ENCODE measurements at places on chromosomes 5 and 9. TPM values are rescaled to one million over a fixed set of nuclear protein-coding genes. Genes with fewer than 3 reads are reported as not detected.

PCDHA9 gene
- total RNA-seq = 1.4 TPM

CER1 gene
- total RNA-seq = 0.32 TPM

PIP5K1B gene
- total RNA-seq = 5.9 TPM

BTNL3 gene
- total RNA-seq = not detected

BSPRY gene
- total RNA-seq = not detected

LTC4S gene
- total RNA-seq = 2.4 TPM

C9orf72 gene
- total RNA-seq = 32.9 TPM

REXO4 gene
- 35.4 TPM for total RNA-seq

SCGB3A2 gene
- not detected for total RNA-seq

FYB1 gene
- not detected for total RNA-seq

ISL1 gene
- total RNA-seq = 9.8 TPM

TMC1 gene
- 0.33 TPM for total RNA-seq

GRCh38 chr9:84490206-84490841 lies 149.8 kb upstream of the SLC28A3 start:
- no peak overlapping the region for H3K27ac ChIP-seq
- no peak overlapping the region for H3K4me3 ChIP-seq
- no peaks in the 10 kb centered on the region for H3K27me3 ChIP-seq
- H3K4me1 ChIP-seq = no peaks in the 10 kb centered on the region

DNA sequence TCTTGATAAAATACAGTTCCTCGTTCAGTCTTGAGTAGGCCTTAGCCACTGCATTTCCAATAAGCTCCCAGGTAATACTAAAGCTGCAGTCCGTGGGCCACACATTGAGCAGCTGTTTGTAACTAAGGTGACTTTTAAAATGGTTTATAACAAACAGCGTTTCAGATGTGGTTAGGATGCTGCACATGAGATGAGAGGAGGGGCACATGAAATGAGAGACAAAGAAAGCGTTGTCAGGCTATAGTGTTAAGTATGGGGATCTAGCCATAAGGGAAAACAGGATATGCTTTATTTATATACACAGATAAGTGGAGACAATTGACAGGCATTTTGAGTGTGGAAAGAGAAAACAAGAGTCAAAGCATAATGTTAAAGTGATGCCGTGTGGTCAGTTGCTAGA lies 89.9 kb downstream of the PAM start:
- peaks cover 5% of the 10 kb centered on the region for H3K36me3 ChIP-seq
- H3K4me3 ChIP-seq = no peak overlapping the region
- H3K27ac ChIP-seq = no peak overlapping the region
- no peak for DNase-seq
- H3K27me3 ChIP-seq = no peaks in the 10 kb centered on the region
- H3K4me1 ChIP-seq = peaks cover 8% of the 10 kb centered on the region

- DNase-seq = no peak
- H3K4me1 ChIP-seq = peaks cover 15% of the 10 kb centered on the region
- H3K27ac ChIP-seq = no peak overlapping the region
- H3K4me3 ChIP-seq = no peak overlapping the region
Measured at GRCh38 chr9:6780690-6781089, 22.9 kb downstream of the KDM4C start.

DNA sequence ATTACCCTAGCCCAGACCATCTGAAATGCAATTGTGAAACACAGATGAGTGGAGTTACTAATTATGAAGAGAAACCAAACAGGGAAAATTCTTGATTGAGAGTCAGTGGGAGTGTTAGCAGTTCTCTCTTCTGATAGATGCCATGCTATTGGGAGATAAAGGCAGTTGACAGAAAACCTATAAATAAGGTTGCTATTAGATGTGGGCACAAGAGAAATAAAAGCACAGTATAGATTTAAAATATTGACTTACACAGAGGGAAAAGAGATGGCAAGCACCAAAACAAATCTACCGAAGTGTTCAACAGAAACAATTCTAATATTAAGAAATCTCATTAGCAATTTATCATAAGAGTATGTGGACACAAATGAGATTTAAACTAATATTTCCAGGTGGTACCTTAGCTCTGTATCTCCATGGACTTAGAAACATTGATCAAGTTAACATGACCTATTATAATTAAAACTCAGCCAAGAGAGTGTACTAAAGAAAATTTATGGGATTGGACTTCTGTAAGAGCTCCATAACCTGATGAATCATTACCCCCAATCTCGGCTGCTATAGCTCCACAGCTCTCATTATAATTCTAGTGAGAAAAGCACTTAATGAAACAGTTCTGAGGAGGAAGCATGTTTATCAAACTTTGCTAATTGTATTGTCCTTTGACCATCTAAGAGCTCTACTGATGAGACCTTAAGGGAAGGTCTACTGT lies 665.0 kb upstream of the RIOK2 start:
- no peak overlapping the region for H3K27ac ChIP-seq
- no peaks in the 10 kb centered on the region for H3K4me1 ChIP-seq
- H3K27me3 ChIP-seq = no peaks in the 10 kb centered on the region
- no peaks in the 10 kb centered on the region for H3K36me3 ChIP-seq
- H3K4me3 ChIP-seq = no peak overlapping the region
- DNase-seq = no peak

DNA sequence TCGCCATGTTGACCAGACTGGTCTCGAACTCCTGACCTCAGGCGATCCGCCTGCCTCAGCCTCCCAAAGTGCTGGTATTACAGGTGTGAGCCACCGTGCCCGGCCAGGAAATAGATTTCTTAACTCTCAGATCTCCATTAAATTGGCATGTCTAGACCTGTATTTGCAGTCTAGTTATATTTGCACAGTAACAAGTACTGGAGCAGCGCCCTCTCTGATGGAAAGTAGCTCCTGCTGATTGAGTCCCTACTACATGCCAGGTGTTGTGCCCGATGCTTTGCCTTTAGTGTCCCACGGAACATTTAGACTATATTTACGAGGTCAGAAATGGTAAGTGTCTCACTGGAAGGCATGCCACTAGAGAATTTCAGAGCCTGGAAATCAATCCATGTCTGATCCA lies 15.8 kb upstream of the TMED9 start:
- H3K27ac ChIP-seq = no peak overlapping the region
- no peak overlapping the region for H3K4me3 ChIP-seq

DNA sequence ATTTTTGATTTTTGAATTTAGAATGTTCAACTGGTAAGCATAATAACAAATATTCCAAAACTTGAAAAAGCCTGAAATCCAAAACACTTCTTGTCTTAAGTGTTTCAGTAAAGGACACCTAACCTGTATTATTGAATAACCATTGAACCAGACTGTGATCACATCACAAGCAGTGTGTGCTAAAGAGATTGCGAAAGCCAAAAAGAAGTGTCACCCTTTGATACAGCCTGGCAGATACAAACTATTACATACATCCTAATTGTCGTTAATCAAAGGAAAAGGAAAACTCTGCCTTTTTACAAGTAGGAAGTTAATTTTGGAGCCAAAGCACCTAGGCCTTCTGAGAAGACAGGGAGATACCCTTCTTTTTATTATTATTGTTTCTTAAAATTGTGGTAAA lies 8.4 kb upstream of the FAM120AOS start:
- no peaks in the 10 kb centered on the region for H3K27me3 ChIP-seq
- H3K4me3 ChIP-seq = no peak overlapping the region
- no peak overlapping the region for H3K27ac ChIP-seq
- H3K4me1 ChIP-seq = peaks cover 50% of the 10 kb centered on the region
- H3K36me3 ChIP-seq = no peaks in the 10 kb centered on the region

- no peak overlapping the region for H3K27ac ChIP-seq
- H3K27me3 ChIP-seq = no peaks in the 10 kb centered on the region
- DNase-seq = no peak
- H3K36me3 ChIP-seq = no peaks in the 10 kb centered on the region
Measured at GRCh38 chr5:66558560-66558959, 37.6 kb upstream of the MAST4 start.

- no peaks in the 10 kb centered on the region for H3K27me3 ChIP-seq
- no peak overlapping the region for H3K4me3 ChIP-seq
- no peaks in the 10 kb centered on the region for H3K36me3 ChIP-seq
- no peak for DNase-seq
Measured at GRCh38 chr5:81232464-81233079, 550 bp upstream of the CKMT2 start.

DNA sequence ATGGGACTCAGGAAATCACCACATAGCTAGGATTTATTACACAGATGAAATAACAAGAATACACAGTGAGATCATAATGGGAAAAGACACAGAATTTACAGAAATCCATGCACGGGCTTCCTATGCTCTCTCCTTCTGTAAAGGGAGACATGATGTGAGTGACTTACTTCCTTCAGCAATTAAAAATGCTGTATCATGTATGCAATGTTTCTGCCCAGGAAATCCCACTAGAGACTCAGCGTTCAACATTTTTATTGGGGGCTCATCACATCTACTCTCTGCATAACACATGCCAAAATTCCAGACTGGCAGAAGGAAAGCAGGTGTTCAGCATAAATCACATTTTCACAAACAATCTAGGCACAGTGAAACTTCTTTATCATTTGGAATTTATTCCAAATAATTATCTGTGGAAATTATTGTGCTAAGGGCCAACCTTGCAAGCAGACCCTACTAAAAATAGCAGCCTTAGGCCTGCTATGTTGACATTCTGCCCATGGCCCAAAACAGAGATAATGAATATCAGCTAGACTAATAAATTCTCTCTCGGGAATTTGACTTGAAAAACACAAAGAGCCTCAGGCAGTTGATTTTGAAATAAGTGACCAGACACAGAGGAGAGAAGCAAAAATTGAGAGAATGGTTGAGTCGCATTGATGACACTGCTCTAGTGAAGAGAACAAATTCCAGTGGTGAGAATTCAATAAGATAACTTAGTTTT lies 31.4 kb upstream of the SELENOP start:
- H3K27me3 ChIP-seq = no peaks in the 10 kb centered on the region
- H3K4me3 ChIP-seq = no peak overlapping the region
- H3K4me1 ChIP-seq = no peaks in the 10 kb centered on the region
- H3K36me3 ChIP-seq = no peaks in the 10 kb centered on the region
- no peak for DNase-seq

DNA sequence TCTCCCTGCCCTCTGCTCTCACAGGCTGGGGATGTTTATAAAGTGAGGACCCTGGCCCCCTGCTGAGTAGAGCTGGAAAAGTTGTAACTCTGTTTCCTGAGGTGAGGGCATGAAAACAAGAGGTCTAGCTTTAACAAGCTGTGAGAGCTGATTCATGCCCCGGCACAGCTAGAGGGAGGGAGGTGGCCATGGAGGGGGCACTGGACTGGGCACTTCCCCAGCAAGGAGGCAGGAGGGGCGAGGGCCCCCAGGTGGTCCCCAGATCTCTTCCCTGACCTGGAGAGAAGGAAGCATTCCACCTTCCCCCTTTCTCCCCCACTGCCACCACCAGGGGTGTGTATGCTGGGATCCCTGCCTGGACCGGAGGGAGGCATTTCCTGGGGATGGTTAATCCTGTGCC lies at the start of gene MSMP:
Gene MSMP (minus strand): TSS at position 13 of the 400 bp plus-strand sequence. CDS start 147 bp downstream, outside the sequence.
- H3K4me3 ChIP-seq = peak within 1 kb of the TSS; percentile 95
- no peaks in the 10 kb centered on the region for H3K27me3 ChIP-seq
- H3K27ac ChIP-seq = peak within 1 kb of the TSS; percentile 53
- H3K36me3 ChIP-seq = peaks cover 7% of the 10 kb centered on the region

DNA sequence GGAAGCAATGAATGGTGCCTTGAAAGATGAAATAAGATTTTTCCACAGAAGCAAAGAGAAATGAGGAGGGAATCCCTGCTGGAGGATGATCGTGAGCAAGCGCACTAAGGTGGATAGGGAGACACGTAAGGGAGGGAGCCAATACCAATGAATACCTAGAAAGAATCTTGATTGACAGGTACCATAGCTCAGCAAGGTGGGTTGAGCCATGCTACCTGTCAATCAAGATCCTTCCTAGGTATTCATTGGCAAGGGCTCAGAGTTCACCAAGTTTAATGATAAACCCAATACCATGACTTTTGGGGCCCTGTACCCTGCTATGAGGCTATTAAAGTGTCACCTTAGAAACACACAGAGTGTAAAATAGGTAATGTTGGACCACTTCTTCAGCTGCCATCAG lies 226.8 kb downstream of the GRIA1 start:
- peak overlapping the region; percentile 39 for H3K27ac ChIP-seq

- DNase-seq = no peak
- H3K4me3 ChIP-seq = no peak overlapping the region
- no peaks in the 10 kb centered on the region for H3K36me3 ChIP-seq
- peaks cover 26% of the 10 kb centered on the region for H3K4me1 ChIP-seq
- no peaks in the 10 kb centered on the region for H3K27me3 ChIP-seq
- no peak overlapping the region for H3K27ac ChIP-seq
Measured at GRCh38 chr5:139016186-139016585, 141.1 kb upstream of the LRRTM2 start.

DNA sequence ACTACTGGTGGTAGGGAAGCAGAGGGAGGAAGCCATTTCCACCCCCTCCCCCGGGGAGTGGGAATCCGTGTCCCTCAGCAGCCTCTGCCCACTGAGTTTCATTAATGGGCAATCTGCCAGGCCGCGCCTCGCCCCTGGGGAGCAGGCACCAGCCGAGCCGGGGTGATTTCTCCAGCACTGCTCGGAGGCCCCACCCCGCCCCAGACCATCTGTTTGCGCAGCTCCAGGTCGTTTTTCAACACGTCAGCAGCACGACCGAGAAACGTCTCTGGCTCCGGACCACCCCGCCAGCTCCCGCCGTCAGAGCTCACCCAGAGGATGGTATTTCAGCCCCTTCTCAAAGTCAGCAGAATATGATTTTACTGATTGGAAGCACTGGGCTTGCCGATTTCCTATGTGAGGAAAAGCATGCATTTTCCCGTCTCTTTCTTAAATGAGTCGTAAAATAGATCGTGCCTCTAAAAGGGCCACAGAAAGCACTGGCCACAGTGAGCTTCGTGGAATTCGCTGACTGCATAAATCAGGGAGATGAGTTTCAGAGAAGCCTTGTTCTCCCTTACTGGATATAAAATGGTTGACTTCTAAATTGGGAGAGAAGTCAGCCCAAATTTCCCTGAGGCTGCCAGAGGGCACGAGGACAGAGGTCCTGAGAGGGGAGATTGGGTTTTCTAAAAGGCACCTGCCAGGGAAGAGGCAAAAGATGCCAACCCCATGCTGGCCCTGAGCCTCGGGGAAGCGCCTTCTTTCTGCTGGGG lies 47.0 kb downstream of the OLFM1 start:
- H3K4me3 ChIP-seq = no peak overlapping the region
- H3K4me1 ChIP-seq = peaks cover 32% of the 10 kb centered on the region
- DNase-seq = no peak
- H3K27ac ChIP-seq = no peak overlapping the region

- peak overlapping the region; percentile 94 for H3K27ac ChIP-seq
- peak overlapping the region; percentile 99 for H3K4me3 ChIP-seq
Measured at GRCh38 chr5:75510836-75511434, 494 bp downstream of the CERT1 start.

All from neural crest cell (in vitro differentiated cells).